ENCODE measurements at places on chromosomes 12 and 14.

GRCh38 chr12:1443421-1444141 lies 150.8 kb downstream of the FBXL14 start:
- no peak for DNase-seq

DNA sequence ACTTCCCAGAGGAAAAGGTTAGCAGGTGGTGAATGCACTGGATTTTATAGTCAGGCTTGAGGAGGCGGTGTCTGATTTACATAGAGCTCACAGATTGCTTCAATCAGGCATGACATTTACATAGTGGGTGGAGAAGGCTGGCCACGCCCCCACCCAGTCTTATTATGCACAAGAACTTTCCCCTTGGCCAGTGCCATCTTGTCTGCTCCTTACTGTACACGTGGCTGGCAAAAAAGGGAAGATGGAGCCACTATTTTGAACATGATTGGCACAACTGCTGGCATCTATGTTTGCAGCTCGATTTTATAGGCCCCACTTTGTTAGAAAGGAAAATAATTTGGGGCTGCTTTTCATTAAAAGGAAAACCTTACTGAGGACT lies 10.9 kb upstream of the LGMN start:
- no peak for DNase-seq

DNA sequence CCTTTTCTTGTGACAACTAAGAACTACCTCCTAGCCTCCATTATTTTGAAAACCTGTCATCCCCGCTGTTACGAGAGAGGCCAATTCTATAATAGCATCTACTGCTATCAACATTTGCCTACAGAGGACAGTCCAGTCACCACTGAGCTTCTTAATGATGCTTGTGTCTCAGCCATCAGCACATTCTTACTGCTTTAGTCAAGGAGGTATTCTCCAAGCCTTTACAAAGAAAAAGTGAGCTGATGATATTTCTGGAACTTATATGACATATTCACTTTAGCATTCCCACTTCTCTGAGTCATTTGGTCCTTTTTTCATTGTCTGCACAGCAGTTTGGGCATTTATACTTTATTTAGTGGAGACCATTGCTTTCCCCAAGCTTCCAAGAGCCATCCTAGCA lies 497.7 kb upstream of the RPL10L start:
- DNase-seq: no peak

DNA sequence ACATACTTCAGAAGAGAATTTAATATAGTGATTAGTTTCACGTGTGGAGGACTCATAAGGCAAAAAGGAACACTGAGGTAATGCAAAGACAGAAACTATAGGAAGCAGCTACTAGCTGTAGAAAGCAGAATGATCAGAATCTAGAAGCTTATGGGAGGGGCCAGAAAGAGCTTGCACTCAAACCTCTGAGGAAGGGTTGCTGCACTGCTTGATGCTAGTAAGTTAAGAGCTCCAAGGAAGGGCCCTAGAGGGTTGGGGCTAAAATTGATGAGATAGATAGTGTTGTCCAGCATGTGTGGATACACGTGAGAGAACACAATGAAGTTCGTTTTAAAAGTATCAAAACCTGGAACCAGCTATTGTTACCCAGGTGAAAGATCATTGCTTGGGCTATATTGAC lies 311.1 kb downstream of the SLC6A15 start:
- no peak for DNase-seq

All from thymus (tissue), 14 donors.